ENCODE measurements at places on chromosomes 13 and 19.

- DNase-seq = no peak
Observed at GRCh38 chr13:44236370-44236769, 137.3 kb upstream of the SERP2 start.

- no peak for DNase-seq
Observed at GRCh38 chr19:45920458-45920857, 5.9 kb upstream of the NANOS2 start.

- no peak for DNase-seq
Observed at GRCh38 chr13:113883921-113884804, 20.3 kb upstream of the GAS6 start.

DNA sequence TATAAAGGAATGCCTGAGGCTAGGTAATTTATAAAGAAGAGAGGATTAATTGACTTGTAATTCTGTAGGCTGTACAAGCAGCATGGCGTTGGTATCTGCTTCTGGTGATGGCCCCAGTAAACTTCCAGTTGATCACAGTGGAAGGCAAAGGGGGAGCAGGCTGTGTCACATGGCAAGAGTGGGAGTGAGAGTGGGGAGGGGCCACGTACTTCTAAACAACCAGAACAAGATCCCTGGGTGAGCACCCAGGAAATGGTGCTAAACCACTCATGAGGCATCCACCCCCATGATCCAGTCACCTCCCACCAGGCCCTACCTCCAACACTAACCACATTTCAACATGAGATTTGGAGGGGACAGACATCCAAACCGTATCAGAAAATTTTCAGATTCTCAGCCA is 3.0 kb upstream of the RNF113B start:
- DNase-seq = no peak

DNA sequence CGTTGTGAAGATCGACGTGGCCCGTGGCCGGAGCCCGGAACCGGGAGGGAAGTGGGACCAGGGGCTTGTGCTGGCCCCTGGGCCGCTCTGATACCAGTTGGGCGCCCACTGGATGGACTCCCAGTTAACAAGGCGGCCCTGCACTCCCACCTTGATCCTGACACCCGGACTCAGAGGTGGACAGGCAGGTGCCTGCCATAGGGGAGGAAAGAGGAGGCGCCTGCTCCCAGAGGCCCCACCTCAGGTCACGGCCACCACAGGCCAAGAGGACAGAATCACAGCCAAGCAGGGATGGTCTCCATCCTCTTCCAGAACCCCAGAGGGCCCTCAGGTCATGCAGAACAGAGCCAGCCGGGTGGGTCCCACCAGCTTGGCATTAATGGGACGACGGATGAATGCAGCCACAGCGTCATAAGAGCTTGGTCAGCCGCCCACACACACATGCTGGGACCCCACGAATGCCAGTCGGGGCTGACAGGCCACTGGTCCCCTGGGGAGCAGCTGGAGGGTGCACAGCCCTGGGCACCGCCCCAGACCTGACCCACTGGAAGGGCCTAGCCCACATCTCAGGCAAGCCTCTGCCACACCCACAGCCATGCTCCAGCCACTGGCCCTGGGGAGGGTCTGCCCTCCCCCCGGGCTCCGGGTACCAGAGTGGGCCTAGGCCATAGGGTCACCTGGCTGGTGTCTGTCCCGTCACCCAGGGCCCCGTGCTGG is 9.6 kb upstream of the KLF16 start:
- DNase-seq = no peak

DNA sequence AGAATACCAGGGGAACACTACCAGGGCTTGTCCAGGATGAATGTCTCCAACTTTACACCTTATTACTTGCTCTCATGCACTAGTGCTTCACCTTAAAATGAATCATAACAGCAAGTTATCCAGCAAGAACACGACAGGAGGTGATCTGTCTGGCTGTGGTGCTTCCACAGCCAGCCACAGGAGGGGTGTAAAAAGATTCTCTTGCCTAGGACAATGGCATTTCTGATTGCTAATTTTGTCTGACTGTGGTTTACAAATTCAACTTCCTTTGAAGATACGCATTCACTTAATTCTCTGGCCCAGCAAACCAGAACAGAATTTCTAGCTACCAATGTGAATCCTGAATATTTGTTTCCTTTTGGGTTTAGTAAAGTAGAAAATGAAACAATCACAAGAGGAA is 23.1 kb upstream of the COG3 start:
- no peak for DNase-seq

- no peak for DNase-seq
Observed at GRCh38 chr13:74707291-74707690, 573.1 kb upstream of the KLF12 start.

Measured in stimulated activated CD8-positive, alpha-beta memory T cell treated with anti-CD3 and anti-CD28 coated beads, Interleukin-2, amount 100 ng/mL, for 1 hour (primary cell).